ENCODE measurements at places on chromosomes 11 and 22.

- no peak for DNase-seq
Observed at GRCh38 chr11:65562788-65563187, 4.6 kb upstream of the LTBP3 start.

DNA sequence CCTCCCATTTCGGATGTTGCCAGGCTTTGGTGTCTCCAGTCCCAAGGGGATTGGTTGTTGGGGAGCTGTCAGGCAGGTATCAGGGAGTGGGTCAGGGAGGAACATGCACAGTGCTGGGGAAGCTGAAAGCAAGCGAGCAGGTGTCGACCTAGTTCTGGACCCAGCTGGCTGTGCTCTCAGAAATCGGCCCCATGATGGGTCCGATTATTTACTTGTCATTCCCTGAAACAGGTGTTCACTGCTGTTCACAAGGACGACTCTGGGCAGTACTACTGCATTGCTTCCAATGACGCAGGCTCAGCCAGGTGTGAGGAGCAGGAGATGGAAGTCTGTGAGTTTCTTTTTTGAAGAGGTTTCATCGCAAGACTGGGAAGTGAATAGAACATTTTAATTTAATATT, 76.8 kb downstream of the JAM3 start:
- DNase-seq = no peak

DNA sequence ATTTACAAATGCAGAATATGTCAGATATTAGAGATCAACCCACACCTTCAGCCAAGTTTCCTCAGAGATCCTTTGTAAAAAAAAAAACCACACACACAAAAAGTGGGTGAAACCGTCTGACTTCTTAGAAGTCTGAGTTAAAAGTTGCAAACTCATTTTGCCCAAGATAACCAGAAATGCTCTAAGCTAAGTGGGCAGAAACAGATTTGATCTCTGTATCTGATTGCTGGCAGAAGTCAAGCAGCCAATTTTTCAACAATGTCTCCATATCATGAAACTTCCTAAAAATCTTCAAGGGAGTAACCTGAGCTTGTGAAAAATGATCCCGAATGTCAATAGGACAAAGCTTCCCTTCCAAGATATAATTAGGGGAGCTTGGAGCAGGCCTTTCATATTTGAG, 28.6 kb upstream of the ATXN10 start:
- DNase-seq = no peak

DNA sequence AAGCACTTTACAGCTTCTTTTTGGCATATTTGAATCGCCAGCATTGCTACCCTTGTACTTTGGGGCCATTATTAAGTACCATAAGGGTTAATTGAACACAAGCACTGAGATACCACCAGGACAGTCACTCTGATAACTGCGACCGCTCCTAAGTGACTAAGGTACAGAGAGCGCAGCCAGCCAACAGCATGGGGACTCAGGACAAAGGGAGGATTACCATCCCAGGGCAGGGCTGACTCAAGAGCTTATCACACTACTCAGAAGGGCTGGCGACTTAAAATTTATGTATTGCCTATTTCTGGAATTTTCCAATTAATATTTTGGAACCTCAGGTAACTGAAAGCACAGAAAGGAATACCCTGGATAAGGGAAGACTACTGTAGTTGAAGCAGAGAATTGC, 479 bp downstream of the ZNF280A start:
- peak; percentile 50 for DNase-seq

DNA sequence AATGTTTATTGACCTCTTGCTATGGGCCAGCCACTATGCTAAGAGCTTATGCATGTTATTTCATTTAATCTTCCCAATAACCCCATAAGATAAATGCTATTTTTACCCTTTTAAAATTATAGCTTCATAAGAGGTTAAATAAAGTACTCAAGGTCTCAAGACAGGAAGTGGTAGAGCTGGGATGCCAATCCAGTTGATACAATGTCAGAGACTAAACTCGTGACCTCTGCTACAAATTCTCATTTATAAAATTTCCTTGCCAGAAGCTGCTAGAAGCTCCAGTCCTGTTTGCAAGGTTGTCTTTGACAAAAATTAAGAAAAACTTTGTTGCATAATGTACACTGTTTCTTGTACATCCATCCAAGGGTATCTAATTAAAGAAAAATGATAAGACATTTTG, 265.9 kb upstream of the MPPED2 start:
- no peak for DNase-seq

DNA sequence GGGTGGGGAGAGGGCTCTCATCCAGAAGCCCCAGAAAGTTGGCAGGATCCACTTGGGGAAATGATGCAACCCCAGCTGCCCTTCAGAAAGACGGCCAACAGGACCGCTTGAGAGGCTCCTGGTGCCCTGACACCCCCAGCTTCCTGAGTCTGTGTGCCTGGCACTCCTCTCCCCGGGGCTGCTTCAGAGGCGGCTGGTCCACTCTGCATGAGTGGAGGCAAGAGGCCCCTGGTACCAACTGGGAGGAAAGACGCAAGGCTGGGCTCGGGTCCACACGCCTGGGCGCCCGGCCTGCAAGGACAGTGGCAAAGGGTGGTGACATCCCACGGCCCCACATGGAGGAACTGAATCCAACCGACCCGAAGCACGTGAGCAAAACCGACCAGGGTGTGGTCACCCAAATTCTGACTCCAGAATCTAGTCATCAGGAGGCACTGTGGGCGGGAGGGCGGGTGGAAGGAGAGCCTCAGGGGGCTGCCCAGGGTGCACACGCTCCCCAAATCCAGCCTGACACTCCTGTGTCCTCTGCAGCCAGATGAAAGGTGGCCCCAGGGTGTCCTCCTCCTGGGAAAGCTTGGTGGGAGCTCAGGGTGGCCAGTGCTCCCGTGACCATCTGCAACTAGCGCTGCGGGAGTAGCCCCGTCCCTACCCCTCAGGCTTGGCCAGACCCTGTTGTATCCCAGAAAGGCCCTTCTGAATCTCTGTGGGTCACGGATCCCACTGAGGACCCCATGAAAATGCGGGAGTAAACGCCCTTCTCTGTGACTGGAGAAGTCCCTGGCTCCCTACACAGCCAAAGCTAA, 3.7 kb downstream of the RNH1 start:
- no peak for DNase-seq

- no peak for DNase-seq
Observed at GRCh38 chr11:69587454-69588090, 53.4 kb upstream of the CCND1 start.
